ENCODE measurements at places on chromosomes 6 and 20.

DNA sequence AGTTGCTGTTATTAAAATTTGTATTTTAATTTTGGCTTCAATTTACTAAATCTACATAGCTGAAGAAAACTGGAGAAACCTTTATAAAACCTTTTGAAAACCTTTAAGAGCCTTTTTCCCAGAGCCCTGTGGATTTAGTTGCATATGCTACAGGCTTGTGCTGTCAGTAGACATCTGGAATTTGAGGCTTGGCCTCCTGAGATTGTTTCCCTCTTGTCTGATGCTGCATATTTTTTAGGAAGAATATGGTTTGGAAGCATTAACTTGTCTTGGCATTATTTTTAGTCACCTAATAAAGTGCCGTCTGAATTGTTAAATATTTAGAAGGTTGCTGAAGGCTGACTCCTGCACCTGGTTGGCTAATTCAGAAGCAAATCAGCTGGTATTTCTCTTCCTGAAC, 369.4 kb downstream of the UTRN start:
- no peak for DNase-seq

- DNase-seq, result no peak
Observed at GRCh38 chr6:16956361-16956760, 145.5 kb upstream of the STMND1 start.

DNA sequence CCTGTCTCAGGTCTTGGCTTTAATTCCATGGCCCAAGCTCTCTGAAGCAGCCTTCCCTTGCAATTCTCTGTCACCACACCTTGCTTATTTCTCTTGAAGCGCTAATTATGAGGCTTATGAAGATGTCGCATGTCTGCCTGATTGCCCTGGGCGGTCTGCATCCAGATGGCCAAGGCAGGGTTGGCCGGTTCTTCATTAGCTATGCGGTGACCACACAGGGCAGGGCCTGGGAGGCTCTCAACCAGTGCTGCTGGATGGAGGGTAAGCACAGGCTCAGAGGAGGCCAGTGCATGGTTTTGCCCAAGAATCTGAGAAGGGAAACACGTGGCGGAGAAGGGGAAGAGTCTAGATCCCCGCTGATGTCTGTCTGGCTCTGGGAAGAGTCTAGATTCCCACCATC, 528.7 kb downstream of the CDH26 start:
- DNase-seq, result no peak

- DNase-seq, result peak; percentile 34
Observed at GRCh38 chr6:10882657-10883171, 873 bp upstream of the GCM2 start.

GRCh38 chr6:3481640-3482039, 24.8 kb upstream of the SLC22A23 start:
- DNase-seq, result no peak

GRCh38 chr20:53371216-53371615, 222.4 kb downstream of the ZNF217 start:
- no peak for DNase-seq

DNA sequence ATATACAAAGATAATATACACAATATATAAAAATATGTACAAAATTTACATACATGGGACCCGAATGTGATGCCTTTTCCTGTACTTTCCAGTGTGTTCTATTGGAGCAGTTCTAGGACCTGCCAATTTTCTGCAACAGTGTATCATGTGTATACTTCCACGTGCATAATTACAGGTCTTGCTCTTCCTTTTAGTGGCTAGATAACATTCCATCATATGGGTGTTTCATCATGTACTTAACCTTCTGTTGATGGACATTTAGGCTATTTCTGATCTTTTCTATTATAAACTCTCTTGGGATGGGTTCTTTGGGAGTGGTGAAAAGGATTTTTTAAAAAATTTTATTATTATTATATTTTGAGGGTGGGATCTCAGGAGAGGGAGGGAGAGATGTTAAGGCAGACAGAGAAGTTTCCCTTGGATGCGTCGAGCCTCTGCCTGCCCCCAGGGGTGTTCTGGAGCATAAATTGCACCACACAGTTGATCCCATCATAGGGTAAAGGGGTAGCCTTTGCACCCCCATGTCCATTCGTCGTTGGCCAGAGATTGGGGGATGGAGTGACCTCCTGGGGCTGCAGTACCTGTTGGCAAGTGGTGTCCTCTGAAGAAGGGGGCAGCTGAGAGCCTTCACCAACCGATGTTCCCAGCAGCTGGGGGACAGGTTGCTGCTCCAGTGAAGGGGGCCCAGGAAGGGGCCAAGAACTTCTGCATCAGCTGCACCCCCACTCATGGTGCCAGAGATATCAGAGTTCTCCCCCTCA, 110.3 kb downstream of the TOX2 start:
- DNase-seq, result no peak

DNA sequence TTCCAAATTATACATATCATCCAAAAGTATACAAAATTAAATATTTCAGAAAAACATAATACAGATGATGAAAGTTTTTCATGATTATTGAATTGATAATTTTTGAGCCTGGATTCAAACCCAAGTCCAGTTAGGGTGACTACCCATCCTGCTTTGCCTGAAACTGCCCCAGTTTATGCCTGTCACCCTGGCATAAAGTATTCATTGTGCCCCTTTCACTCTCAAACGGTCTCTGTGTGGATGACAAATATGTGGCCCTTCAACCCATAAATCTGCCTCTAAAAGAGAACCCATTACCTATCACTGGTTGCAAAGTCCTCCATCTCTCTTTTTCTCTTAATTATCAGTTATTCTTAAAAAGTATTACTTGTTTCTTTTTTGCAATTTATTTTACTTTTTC, 553.7 kb upstream of the JARID2 start:
- DNase-seq, result no peak

- DNase-seq, result peak; percentile 24
Observed at GRCh38 chr6:2663123-2663522, 87.6 kb downstream of the MYLK4 start.

GRCh38 chr6:4348462-4349112, 213.2 kb upstream of the ECI2 start:
- DNase-seq, result no peak

DNA sequence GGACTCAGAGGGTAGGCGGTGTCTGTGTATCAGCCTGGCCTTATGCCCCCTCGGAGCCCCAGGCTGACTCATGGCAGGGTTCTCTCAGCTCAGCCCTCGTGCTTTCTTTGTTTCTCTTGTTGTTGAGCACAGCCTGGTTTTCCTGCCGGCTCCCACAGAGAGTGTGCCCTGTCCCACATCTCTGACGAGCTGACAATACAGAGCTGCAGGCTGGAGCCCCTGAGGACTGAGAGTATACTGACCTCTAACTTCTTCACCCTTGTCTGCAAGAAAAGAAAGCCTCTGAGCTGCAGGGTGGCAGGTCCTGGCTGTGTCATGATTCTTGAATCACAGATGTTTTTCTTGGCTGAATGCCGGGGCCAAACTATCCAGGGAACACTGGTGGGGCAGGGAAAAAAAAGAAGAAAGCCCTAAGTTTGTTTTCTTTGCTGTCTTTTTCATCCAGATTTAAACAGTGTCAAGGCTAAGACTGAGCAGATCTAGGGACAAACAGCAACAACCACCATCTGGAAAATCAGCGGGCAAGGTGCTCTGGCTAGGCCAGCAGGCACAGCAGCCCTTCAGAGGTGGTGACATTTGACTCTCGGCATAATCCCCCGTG, 63.3 kb upstream of the ZNF133 start:
- DNase-seq, result no peak

GRCh38 chr20:35697696-35698297, 1.4 kb downstream of the NFS1 start:
- DNase-seq, result no peak

- no peak for DNase-seq
Observed at GRCh38 chr6:36625158-36625919, 31.2 kb downstream of the SRSF3 start.

GRCh38 chr6:1203546-1203945, 108.4 kb upstream of the FOXQ1 start:
- no peak for DNase-seq
